LNCaP clone FGC (cell line): ENCODE measurements at places on chromosomes 12 and 14.

GRCh38 chr12:25833657-25834056, 124.8 kb upstream of the RASSF8 start:
- DNase-seq, result no peak

DNA sequence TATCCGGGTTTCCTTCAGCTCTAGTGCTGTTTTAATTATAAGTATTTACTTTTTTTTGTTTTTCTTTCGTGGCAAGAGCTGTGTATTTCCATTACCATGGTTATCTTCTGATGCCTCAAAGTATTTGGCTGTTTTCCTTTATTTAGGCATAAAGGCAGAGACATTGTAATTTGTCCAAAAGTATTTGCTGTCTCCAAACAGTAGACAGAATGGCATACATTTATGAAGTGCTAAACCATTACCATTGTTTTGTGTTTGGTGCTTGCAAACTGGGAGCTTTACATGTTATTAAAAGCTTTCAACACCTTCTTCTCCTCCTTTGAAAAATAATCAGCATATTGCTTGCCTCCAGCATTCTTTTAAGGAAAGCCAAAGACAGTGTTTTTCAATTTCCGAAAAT, 46.3 kb downstream of the FLRT2 start:
- no peak for DNase-seq

GRCh38 chr14:105465209-105466031, 9.2 kb upstream of the CRIP2 start:
- DNase-seq, result peak; percentile 43

GRCh38 chr14:40682131-40682913, 924.4 kb upstream of the LRFN5 start:
- no peak for DNase-seq

DNA sequence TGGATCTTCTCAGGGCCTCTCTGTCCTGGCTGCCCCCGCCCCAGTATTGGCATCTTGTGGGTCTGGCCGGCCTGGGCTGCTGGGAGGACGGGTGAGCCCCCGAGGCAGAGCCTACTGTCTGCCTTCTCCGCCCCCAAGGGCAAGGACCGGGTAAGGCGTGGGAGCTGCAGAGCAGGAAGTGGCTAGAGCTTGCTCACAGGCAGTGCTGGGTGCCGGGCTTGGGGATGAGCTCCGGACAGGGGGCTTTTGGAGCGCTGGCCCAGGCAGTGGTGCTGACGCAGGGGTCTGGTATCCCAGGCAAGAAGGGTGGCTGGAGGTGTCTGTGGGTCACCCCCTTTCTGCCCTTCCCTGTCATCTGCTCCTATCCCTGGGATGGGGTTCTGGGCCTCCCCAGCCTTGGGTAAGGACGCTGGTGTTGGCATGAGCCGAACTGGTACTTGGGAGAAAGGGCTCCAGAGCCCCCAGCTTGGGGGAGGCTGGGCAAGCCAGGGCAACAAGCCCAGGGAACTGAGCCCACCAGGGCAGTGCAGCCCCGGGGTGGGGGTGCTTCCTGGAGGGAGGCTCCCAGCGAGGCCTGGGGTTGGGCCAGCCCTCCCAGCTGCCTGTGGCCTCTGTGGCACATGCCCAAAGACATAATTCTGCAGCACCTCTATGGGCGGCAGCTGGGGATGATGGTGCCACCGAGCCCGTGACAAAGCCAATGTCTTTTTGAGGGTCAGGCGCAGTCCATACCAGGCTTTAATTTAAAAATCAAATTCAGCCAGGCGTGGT, 126.3 kb downstream of the KIF26A start:
- DNase-seq, result no peak
